ENCODE measurements at places on chromosomes 7 and 10.

- DNase-seq = no peak
These were observed 1.5 kb upstream of the MYL10 start for GRCh38 chr7:101630591-101630990.

DNA sequence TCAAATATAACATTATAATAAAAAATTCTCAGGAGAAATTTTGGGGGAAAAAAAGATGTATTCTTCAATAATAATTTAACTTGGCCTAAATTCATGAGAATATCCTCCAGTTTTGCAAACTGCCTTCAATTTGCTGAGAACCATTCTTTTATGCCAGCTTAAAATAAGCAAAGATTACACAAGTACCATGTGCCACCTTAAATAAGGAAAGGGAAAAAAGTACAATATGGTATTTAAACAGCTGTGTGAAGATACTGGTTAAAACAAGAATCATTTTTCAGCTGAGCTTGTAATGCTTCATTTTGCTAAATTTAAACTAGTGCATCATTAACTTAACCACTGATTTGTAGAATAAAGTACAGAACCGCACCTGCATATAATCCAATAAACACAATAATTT is 217.8 kb downstream of the LRRN3 start:
- no peak for DNase-seq

DNA sequence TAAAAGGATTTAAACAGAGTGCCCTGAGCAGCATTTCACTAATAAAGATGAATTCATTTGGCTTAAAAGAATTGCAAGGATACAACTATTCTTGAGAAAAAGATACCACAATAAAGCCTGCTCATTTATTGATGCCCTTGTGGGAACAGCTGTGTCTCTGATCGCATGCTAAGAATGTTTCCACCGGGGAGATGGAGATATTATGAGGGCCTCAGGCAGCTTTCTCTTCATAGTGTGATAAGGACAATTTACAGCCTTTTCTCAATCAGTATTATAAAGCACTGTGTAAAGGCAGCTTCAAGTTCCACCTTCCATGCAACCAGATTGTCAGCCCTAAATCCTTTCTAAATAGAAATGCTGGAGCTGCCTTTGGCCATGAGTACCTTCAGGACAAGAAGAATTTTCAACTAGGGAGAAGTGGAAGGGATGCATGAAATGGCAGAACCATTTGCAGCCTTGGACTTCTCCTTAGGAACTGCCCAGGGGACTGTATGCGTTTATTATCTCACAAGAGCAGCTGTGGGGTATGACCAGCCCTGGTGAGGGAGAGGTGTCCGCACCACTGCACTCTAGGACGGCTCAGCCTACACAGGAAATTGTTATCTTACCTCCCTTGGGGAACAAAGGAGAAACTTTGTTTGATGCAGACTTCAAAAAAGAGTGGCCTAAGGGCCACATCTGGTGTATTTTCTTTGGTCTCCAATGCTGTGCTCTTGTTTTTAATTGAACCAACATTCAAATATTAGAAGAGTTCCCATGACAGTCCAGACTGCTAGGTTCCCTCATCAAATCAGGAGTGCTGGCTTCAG is 116.9 kb upstream of the PCGF5 start:
- no peak for DNase-seq

DNA sequence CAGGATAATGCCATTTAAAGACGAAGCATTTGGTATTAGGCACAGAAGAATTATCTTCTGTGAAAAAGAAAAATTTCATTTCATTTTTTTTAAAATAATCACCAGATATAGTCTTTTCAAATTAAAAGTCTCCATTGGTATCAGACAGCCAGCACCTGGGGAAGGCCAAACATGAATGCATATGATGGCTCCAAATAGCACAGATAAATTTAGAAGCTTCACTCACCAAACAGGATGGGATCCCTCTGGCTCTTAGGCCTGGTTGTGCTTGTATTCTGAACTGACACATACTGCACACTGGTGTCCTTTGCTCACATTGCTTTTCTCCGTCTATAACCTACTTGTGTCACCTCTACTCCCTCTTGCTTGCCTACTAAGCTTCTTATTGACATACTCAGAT is 169.5 kb upstream of the CHRM2 start:
- no peak for DNase-seq

GRCh38 chr7:29843093-29843492 is 36.8 kb downstream of the WIPF3 start:
- no peak for DNase-seq

DNA sequence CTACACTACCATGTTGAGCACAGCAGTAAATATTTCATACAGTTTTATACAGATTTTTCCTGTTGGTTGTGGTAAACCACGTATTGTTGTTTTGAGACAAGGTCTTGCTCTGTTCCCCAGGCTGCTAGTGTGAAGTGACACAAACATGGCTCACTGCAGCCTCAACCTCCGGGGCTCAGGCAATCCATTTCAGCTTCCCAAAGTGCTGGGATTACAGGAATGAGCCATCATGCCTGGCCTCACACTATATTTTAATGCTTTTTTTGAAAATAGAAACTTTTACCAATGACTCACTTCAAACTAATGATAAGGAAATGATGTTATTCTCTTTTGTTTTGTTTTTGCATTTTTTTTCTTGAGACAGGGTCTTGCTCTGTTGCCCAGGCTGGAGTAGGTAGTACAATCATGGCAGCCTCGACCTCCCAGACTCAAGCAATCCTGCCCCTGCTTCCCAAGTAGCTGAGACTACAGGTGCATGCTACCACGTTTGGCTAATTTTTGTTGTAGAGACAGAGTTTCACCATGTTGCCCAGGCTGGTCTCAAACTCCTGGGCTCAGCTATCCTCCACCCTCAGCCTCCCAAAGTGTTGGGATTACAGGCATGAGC is 210.6 kb downstream of the TPST1 start:
- no peak for DNase-seq

GRCh38 chr10:79116801-79117723 is 48.3 kb downstream of the ZMIZ1 start:
- no peak for DNase-seq

- DNase-seq = no peak
These were observed 22.7 kb downstream of the HOXA1 start for GRCh38 chr7:27073076-27073475.

- no peak for DNase-seq
These were observed 182.0 kb downstream of the RPS24 start for GRCh38 chr10:78215645-78216044.

DNA sequence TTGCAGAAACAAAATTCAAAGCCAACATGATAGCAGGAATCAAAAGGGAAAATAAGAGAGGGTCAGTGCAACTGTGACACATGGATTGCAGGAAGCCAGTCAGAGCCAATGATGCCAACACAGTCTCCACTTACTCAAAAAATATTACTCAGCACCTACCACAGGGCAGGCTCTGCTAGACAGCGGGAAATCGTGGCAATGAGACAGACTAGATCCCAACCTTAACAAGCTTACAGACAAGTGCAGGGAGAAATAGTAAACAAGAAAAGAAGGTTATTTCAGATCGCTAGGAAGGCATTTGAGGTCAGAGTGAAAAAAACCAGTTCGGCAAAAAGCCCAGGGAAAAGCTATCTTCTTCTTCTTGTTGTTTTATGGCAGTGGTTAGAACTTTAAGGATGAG is 45.2 kb upstream of the NPFFR1 start:
- no peak for DNase-seq

DNA sequence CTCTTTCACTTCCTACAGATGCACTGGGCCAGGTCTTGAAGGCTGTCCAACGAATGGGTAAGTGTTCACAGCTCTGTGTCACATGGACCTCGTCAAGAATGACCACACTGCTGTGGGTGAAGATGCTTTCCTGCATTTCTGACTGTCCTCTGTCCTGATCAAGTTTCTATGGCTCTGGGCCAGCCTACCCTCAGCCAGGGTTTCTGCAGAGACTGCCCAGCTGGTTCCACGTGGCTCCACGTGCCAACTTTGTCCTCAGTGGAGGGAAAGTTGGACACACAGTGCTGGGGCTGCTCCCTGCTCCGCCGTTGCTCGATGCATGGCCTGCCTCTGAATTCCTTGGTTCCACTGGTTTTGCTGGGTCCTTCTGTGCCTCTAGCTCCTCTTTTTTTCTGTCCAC is 152.3 kb downstream of the EGFR start:
- no peak for DNase-seq

DNA sequence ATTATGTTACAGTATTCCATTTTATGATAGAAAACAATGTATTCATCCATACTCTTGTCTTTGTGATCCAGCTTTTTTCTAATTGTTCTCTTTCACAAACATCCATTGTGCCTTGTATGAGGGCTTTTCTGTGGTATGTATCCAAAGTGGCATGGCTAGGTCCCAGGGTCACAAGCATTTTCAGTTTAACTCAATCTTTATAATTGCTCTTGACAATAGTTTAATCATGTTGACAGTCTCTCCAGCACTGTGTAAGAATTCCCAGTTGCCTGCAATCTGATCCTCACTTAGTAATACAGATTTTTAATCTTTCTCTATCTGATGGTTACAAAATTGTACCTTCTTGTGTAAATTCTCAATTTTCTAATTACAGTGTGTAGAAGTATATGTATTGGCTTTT is 533.4 kb downstream of the NEBL start:
- DNase-seq = no peak

- DNase-seq = no peak
These were observed 71.5 kb upstream of the LRRC17 start for GRCh38 chr7:102841290-102841689.

- DNase-seq = no peak
These were observed 40.2 kb upstream of the ATXN7L1 start for GRCh38 chr7:105916603-105917002.

DNA sequence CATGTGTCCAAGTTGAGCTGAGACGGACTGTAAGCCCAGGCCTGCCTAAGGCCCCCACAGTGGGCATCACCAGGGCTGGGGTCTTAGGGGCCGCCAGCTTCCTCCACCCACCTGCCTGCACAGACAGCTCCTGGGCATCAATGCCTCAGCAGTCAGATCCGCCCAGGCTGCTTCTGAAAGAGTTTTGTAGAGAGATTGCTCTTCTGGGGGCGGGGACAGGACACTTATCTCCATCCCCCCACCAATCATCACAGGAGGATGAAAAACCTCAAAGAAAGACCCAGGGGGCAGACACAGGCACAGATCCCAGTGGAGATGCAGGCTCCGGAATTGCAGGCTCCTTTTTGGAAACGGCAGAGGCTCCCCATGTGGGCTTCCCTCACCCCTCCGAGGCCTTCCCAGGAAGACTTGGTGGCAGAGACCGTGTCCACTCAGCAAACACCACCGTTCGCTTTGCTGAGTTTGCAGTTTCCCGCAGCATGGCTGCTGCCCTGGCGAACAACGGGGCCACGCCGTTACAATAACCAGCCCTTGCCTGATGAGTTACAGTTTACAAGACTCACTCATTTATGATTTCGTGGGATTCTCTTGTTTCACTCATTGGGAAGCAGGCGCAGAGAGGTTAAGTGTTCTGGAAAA is 96.4 kb downstream of the MKI67 start:
- no peak for DNase-seq

DNA sequence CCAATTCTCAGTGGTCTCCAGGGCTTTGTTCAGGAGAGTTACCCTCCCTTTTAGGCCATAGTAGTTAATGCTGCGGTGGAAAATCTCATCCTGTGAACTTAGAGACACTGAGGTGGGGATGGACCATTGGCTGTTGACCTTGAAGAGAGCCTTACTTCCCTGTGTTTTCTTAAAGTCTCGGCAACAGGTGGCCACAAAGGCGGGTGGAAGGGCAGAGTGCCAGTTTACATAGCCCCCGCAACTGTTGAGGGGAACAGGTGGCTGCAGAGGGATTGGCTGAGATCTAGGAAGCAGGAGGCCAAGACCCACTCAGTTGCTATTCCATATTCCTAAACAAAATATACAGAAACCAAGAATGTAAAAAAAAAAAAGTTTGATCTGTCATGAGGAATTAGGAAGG is 160.6 kb downstream of the ST7 start:
- DNase-seq = no peak

DNA sequence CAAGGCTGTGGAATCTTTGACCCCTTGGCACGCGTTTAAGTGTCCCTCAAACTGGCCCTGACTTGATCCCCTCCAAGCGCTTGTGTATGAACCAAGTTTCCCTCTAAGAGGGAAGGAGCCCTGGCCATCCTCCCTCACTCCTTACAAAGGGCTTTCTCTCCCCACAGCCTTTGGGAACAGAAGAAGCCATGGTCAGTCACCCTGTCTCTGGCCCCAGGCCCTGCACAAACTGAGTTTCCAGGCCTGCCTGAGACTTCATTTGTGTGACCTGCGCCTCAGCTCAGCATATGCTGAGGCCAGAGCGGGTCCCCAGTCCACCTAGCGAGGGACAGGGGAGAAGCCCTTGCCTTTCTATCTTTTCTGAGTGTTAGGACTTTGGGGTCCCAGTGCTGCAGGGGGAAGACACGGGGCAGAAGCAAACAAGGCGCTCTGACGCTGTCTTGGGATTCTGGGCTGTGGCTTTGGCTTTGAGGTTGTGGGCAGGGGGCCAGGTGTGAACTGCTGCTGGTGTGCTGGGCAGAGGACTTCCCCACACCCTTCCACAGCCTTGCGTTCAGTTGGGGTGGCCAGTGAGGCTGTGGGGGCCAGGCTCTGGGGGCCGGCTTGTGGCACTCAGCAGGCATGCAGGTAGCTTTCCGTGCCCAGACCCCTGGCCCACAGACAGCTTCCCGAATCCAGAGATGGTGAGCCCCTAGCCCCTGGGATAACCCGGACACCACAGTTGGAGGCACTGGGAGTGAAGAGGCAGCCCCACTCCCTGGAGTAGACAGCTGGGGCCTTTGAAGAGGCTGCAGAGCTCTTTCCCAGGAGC is 1.5 kb downstream of the RET start:
- DNase-seq = no peak

DNA sequence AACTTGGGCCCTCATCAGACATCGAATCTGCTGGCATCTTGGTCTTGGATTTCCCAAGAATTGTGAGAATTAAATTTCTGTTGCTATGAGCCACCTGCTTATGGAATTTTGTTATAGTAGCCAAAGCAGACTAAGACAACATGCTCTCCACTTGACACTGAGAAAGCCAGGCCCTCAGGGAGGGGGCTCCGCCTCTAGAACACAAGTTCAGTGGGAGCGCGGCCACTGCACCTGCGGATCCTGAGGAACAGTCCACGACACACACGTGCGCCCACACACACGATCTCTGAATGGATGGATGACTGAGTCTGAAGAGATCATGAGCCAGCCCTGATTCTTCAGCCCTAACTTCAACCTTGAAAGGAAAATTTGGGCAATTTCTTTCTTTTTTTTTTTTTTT is 73.7 kb downstream of the CTBP2 start:
- DNase-seq = no peak

GRCh38 chr7:71657386-71657785 is 525.4 kb downstream of the GALNT17 start:
- no peak for DNase-seq

DNA sequence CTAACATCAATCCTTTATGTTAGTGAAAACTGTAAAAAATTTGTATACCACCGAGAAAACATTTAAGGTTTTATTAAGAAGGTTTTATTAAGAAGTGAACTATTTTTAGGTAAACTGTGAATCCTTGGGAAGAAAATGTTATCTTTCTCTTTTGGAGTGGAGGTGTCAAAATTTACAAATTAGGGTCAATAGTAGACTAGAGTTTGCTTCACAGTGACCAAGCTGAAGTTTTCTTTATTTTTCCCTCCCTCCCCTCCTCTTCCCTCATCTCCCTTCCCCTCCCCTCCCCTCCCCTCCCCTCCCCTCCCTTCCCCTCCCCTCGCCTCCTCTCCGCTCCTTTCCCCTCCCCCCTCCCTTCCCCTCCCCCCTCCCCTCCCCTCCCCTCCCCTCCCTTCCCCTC is 168.8 kb downstream of the CNTNAP2 start:
- DNase-seq = no peak
